ENCODE measurements at places on chromosomes 12 and 14. TPM values are rescaled to one million over a fixed set of nuclear protein-coding genes. Genes with fewer than 3 reads are reported as not detected.

ADCY6 gene
- total RNA-seq = 53.2 TPM

RGS6 gene
- total RNA-seq = not detected

ALKBH1 gene
- total RNA-seq = 12.1 TPM

DNA sequence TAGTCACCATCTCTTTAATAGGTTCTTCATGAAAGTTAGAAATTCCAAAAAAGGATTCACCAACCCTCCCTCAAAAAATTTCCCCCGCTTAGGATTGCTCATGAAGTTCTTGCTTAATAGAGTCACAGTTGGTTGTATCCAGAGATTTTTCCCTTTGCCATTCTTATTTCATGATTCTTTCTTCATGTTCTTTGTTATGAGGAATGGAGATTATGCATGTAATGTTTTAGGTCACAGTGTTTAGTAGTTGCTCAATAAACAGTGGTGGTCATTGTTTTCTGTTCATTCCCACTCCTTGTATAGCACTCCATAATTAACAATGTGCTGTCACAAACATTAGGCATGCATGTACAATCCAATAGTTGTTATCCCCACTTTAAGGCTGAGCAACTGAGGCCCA is 51.2 kb upstream of the RTRAF start:
- no peak for DNase-seq
- H3K27ac ChIP-seq = no peak overlapping the region
- no peaks in the 10 kb centered on the region for H3K27me3 ChIP-seq
- H3K36me3 ChIP-seq = no peaks in the 10 kb centered on the region
- no peaks in the 10 kb centered on the region for H3K4me1 ChIP-seq

DNA sequence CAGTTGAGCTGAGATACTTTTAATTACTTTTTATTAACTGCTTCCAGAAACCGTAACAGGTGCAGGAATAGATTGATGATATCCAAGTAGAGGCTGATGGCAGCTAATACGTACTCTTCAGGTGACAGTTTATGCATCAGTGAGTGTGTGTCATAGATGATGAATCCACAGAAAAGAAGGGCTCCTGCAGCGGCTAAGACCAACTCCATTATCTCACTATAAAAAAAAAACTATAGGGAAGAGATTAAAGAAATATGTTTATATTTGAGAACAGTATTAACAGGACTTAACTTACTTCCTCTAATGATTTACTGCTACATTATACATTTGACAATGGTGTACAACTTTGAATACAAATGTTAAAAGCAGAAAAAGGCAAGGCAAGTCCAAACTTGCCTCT is 7.4 kb upstream of the LLPH start:
- peaks cover 4% of the 10 kb centered on the region for H3K36me3 ChIP-seq
- no peaks in the 10 kb centered on the region for H3K27me3 ChIP-seq
- H3K4me3 ChIP-seq = no peak overlapping the region
- DNase-seq = no peak
- H3K27ac ChIP-seq = no peak overlapping the region
- H3K4me1 ChIP-seq = no peaks in the 10 kb centered on the region

GRCh38 chr12:124393414-124393790 is 98.5 kb downstream of the RFLNA start:
- peaks cover 5% of the 10 kb centered on the region for H3K36me3 ChIP-seq
- no peak for DNase-seq
- no peaks in the 10 kb centered on the region for H3K27me3 ChIP-seq
- no peak overlapping the region for H3K4me3 ChIP-seq
- H3K27ac ChIP-seq = peak overlapping the region; percentile 56

GRCh38 chr12:3133405-3133783 is 56.2 kb downstream of the TSPAN9 start:
- H3K27ac ChIP-seq = no peak overlapping the region
- DNase-seq = peak; percentile 41
- H3K4me1 ChIP-seq = peaks cover 6% of the 10 kb centered on the region
- H3K36me3 ChIP-seq = no peaks in the 10 kb centered on the region
- no peaks in the 10 kb centered on the region for H3K27me3 ChIP-seq

DNA sequence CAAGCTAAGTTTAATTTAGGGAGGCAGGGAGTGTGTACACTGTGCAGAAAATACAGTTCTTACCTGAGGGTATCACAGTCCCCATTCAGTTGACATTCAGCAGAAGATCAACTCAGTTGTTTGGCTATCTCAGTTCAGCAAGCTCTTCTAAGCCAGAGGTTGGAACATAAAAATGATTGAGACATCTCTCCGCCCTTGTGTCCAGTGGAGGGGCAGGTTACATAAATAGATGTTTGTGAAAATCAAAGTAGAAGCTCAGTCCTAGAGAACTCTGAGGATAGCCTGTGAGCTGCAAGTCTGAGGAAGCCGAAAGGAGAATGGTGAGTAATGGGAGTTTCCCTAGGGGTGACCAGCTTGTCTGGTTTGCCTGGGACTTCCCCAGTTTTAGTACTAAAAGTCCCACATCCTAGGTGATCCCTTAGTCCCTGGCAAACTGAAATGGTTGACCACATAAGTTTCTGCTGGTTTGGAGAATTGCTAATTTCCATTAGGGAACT is 251.4 kb upstream of the ATP2B1 start:
- no peaks in the 10 kb centered on the region for H3K36me3 ChIP-seq
- no peaks in the 10 kb centered on the region for H3K27me3 ChIP-seq
- H3K4me1 ChIP-seq = no peaks in the 10 kb centered on the region

- no peaks in the 10 kb centered on the region for H3K27me3 ChIP-seq
- DNase-seq = no peak
- H3K36me3 ChIP-seq = no peaks in the 10 kb centered on the region
- no peak overlapping the region for H3K4me3 ChIP-seq
Observed at GRCh38 chr14:70382536-70382935, 23.1 kb upstream of the COX16 start.

GRCh38 chr14:100775351-100775830 is 48.7 kb downstream of the DLK1 start:
- no peaks in the 10 kb centered on the region for H3K4me1 ChIP-seq
- no peaks in the 10 kb centered on the region for H3K36me3 ChIP-seq
- no peak overlapping the region for H3K4me3 ChIP-seq
- no peak for DNase-seq
- H3K27ac ChIP-seq = no peak overlapping the region

Data from fibroblast of lung (primary cell).